ENCODE measurements at places on chromosomes 3 and 15. TPM values are rescaled to one million over a fixed set of nuclear protein-coding genes. Genes with fewer than 3 reads are reported as not detected.

Gene CKMT1A
- 2.8 TPM for total RNA-seq

Gene CTXN2
- 0.02 TPM for total RNA-seq

Gene AADACL2
- not detected for total RNA-seq

Gene PCLAF
- 115 TPM for total RNA-seq

Gene ACAP2
- 5.8 TPM for total RNA-seq

Gene CLRN1
- total RNA-seq, result not detected

Gene ZNF860
- total RNA-seq, result 1.4 TPM

Gene ISL2
- total RNA-seq, result 3.5 TPM

Gene C2CD4A
- total RNA-seq, result 0.14 TPM

Gene SERPINI2
- not detected for total RNA-seq

Gene LINGO1
- total RNA-seq, result 11.1 TPM

Gene CYP8B1
- not detected for total RNA-seq

Gene GABRB3
- 98.3 TPM for total RNA-seq

Gene FGF7
- total RNA-seq, result not detected

Gene GP9
- total RNA-seq, result not detected

Gene GHSR
- total RNA-seq, result not detected

Gene CCDC54
- not detected for total RNA-seq

Gene ZPLD1
- total RNA-seq, result not detected

Gene MYL3
- total RNA-seq, result 0.16 TPM

Gene THRB
- total RNA-seq, result 1.3 TPM

Gene SPESP1
- not detected for total RNA-seq

Gene SPATA12
- 0.32 TPM for total RNA-seq

Gene CDHR4
- 0.24 TPM for total RNA-seq

Gene NOX5
- total RNA-seq, result 0.18 TPM

Gene SAMMSON
- total RNA-seq, result not detected

Gene XCR1
- not detected for total RNA-seq

Gene SKIC8
- 115 TPM for total RNA-seq

Gene DNASE1L3
- total RNA-seq, result not detected

Gene CHRNB4
- 1.3 TPM for total RNA-seq

Gene PLSCR5
- not detected for total RNA-seq

Gene AGBL1
- total RNA-seq, result not detected

Gene TFRC
- 99.4 TPM for total RNA-seq

Gene SH2D7
- total RNA-seq, result not detected

Gene RARB
- 16.5 TPM for total RNA-seq
